ENCODE measurements at places on chromosomes 3 and 15.

GRCh38 chr3:131447349-131447748 is 55.4 kb downstream of the MRPL3 start:
- no peak for DNase-seq

DNA sequence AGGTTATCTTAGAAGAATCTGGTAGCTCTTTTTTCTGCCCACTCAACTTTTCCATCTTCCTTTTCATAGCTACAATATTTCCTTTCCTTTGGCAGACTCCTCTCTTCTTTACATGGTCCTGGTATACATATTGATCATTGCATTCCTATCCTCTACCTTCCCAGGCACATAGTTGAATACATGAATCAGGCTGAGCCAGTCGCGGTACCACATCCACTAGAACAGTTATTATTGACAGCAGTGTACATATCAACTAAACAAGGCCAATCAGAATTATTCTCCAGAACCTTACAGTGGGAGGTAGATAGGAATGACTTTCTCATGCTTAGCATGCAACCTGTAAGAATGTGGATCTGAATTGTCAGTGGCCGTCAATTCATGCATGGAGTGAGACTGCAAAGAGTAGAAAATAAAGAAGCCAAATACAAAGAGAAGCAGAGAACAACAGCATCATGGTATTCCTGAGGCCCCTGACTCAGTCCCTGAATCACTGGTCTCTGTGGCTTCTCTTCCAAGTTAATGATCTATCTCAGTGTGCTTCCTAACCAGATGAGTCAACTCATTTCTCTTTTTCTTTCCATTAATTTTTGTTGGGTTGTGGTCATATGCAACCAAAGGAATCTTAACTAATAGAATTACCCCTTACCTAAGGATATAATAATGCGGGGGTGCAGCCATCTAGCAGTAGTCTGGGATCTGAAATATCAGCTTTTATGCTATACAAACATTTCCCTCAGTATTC is 60.9 kb upstream of the DCBLD2 start:
- DNase-seq, result no peak

DNA sequence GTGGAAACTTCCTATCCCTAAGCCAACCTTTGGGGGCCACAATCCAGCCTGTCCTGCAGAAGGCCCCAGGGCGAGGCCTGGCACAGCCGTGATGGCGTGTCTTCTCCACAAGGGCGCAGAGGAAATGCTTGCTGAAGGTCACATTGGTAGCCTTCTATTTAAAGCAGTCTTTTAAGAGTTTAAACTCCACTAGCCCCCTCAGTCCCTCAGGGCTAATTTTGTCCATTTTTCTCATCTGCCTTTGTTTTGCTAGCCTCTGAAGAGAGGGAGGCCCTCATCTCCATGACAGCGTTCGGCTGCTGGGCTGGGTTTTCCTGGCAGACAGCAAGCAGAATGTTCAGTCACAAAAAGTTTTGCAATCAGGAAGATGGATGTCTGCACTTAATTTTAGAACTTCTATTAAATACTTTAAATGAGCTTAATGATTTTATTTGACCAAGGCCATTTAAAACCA is 40.8 kb downstream of the RARB start:
- no peak for DNase-seq

DNA sequence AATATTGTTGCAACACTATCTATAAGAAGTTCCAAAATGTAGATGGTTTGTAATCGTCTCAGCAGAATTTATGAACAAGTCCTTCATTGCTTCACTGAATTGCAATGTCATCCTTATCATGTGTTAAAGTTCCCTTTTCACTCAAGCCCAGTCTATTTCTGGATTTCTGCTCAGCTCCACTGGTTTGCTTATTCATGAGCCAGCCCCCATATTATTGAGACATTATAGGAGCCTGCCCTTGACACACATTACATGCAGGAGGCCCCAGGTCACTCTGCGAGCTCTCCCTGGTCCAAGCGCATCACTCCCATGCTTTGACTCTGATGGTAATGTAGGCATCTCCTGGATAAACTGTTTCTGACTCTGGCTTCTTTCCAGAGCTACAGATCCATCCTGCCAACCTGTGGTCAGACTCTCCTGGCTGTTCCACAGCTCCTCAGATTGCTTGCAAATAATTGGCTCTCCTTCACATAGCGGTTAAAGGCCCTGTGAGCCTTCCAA is 56.9 kb downstream of the ABTB1 start:
- DNase-seq, result no peak

DNA sequence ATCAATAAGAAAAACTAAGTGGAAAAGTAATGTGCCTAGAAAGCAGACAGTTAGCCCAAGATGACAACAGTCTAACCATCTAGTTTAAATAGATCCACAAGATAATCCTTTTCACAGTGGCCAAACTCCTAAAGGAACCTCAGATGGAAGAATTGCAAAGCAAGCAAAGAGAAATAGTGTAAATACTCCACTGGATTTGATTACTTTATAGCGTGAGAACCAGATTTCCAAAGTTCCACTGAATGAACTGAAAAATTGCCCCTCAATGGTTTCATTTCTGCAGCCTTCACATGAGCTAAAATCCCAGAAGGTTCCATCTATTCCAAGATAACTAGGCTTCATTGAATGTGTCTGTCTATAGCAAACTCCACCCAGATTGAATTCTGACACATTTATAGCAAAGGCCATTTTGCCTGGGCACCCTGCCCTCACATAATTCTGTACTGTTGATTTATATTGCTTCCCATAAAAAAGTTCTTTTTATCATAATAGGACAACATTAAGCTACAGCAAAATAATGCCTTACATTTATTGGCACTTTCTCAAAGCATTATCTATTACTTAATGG is 129.7 kb upstream of the THBS1 start:
- DNase-seq, result no peak

GRCh38 chr15:62121273-62122015 is 43.6 kb downstream of the C2CD4B start:
- DNase-seq, result no peak

DNA sequence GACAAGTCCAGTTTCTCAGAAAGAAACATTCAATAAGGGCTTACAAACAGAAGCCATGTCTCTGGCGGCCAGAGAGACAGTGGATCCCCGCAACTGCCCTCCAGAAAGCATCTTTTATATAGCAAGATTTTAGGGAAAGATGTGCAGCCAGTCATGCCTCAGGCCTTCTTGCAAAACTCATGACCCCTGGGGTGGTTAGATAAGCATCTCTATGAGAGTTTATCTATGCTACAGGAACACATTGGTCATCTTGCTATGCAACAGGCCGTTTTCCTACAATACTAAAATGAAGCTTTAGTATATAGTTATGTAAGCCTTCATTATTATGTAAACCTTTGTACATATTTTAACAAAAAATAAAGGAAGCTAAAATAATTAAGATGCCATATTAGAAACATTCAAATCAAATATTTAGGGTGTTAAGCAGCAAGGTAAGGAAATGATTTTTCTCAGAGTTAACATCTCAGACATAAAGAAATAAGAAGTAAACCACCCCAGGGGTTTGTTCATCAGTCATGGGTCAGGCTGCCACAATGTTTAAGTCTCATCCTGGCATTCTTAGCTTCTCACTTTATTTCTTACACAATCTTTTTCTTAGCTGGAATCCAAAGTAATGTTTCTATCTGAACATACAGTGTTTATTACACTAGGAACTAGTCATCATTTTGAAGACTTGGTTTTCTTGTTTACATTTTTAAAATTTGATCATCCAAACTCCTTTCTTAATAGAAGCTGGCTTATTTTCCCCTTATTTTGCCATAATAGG is 6.3 kb upstream of the FSIP1 start:
- DNase-seq, result no peak

DNA sequence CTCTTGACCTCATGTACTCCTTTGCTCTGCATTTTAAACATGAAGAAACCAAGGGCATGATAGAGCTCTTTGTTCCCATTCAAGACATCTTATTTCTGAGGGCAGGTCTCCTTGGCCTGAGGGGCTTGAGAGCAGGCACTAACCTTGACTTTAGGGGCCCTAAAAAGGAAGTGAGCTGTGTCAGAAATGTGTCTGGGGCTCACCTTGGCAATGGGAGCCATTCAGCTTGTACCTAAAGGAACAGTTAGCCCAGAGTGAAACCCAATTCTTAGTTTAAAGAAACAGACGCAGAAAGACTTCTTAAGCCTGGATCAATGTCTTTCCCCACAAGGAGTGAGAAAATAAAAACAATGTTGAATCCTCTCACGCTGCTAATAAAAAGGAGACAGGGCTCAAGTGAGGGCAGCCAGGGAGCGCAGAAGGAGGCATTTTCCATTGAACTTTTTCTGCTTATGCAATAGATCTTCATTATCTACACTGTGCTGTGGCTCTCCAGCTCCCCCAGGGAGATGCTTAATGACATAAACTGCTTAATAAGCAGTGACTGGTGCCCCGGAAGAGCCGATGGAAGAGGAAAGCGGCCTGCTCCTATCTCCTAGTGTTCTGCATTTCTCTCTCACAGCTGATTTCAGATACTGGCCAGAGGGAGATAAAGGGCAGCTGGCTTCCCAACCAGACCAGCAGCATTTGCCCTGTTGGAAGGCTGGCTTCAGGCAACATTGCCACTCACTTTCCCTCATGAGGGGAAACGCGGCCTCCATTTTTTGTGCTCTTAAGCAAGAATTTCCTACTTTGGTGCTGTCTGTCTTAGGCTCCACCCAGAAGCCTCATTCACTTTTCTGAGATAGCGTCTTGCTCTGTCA is 152.0 kb downstream of the OPA1 start:
- DNase-seq, result no peak

GRCh38 chr15:67409175-67409574 is 111.8 kb upstream of the C15orf61 start:
- no peak for DNase-seq

DNA sequence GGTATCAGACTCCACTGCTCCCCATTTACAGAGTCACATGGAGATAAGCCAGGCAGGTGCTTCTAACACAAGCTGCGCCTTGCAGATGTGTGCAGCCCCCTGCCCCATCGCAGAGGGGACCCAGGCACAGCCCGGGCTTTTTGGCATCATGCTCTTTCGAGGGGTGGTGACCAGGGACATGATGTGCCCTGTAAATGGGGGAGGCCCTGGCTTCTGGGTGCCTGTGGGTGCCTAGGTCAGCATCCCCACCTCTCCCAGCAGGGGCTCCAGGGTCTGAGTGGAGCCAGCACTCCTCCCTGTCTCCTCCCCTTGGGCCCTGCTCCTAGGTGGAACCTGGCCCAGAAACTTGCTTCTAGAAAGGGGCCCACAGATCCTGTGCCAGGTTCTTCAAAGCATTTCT is 15.2 kb downstream of the TRPM1 start:
- no peak for DNase-seq

- DNase-seq, result no peak
These were observed 57.5 kb upstream of the GCNT3 start for GRCh38 chr15:59553879-59554735.

DNA sequence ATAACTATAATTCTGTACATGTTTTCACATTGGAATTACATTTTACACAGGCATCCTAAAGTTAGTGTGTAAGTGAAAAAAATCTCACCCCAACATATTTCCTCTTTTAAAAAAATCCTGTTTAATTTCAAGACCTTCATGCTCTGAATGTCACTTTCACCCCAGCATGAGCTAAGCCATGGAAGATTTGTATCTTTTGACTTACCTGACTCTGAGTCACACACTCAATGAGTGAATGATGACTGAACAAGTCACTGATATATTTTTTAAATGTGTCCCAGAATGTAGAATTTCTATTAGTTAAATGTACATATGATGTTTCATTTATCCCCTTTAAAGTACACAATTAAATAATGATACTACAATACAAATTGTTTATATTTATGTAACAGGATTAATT is 199.9 kb upstream of the RBMS3 start:
- no peak for DNase-seq

GRCh38 chr3:53350652-53351051 is 3.3 kb upstream of the DCP1A start:
- no peak for DNase-seq

- no peak for DNase-seq
These were observed 138.0 kb upstream of the ALCAM start for GRCh38 chr3:105228696-105229095.

DNA sequence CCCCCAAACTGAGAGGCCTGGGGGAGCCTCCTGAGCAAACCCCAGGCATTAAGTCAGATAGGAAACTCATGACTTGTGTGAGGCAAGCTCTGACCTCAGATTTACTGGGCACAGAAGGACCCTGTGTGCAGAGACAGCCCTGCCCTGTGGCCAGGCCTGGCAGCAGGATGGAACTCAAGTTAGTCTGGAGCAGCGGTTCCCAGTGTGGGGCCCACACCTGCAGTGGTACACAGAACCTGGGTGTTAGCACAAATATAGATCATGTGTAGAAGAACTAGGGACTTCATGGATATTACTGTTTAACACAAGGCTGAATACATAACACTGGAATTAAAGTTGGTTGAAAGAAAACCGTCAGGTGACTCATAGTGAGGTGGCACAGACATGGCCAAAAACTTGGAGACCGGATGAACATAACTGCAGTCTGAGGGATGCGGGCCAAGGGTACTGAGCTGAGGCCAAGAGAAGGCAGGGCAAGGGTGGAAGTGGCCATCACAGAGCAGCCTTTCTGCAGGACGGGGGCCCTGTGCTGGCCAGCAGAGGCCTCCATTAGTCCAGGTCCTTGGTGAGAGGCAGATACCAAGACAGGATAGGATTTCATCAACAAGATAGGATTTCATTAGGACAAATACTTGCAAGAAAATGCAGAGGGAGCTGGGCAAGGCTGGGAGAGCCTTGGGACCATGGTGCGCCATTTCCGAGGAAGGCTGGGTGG is 40.9 kb downstream of the IRAK2 start:
- DNase-seq, result no peak

GRCh38 chr3:52633786-52634185 is 51.9 kb downstream of the PBRM1 start:
- DNase-seq, result no peak

GRCh38 chr15:88028024-88028423 is 228.5 kb downstream of the NTRK3 start:
- no peak for DNase-seq

- DNase-seq, result no peak
These were observed 65.3 kb upstream of the FLNB start for GRCh38 chr3:57942872-57943283.

- no peak for DNase-seq
These were observed 90.1 kb downstream of the SATB1 start for GRCh38 chr3:18334837-18335601.

GRCh38 chr3:152213203-152213602 is 55.5 kb upstream of the MBNL1 start:
- DNase-seq, result no peak

GRCh38 chr3:196994056-196994455 is 25.4 kb upstream of the PIGZ start:
- no peak for DNase-seq

DNA sequence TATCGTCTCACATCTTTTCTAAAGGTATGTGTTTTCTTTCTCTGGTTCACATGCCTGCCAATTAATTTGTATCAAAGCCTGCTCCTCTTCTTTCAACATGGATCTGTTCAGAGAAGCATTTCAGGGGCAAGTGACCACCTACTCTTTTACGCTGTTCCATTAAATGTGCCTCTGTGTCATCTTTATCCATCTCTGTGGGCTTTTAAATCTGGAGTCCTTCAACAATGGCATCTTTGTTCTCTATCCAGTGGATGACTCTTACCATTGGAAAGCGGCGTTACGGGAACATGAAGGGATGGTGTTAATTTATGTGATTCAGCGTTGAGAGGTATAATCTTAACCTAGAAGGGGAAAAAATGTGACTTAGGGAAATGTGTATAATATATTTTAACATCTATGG is 92.7 kb upstream of the CFAP20DC start:
- DNase-seq, result no peak
